ENCODE measurements at places on chromosomes 4 and X.

DNA sequence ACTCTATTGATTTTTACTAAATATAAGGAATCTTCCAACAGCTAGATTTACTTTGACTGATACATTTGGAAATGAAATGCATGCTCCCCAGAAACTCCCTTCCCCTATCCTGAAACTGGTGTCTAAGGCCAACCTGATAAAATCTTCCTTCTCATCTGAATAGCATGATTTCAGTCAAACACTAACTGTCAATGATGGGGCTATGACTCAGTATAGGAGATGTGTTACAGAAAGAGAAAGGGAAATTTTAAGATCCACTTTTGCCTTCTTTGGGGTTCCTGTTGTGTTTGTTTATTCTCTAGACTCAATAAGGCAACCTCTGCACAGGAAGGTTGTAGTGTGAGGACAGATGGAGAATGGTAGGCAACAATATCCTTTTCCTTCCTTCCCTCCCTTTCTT lies 160.7 kb downstream of the MOSPD2 start:
- DNase-seq: no peak

GRCh38 chrX:37646254-37646653 lies 39.3 kb upstream of the XK start:
- no peak for DNase-seq

DNA sequence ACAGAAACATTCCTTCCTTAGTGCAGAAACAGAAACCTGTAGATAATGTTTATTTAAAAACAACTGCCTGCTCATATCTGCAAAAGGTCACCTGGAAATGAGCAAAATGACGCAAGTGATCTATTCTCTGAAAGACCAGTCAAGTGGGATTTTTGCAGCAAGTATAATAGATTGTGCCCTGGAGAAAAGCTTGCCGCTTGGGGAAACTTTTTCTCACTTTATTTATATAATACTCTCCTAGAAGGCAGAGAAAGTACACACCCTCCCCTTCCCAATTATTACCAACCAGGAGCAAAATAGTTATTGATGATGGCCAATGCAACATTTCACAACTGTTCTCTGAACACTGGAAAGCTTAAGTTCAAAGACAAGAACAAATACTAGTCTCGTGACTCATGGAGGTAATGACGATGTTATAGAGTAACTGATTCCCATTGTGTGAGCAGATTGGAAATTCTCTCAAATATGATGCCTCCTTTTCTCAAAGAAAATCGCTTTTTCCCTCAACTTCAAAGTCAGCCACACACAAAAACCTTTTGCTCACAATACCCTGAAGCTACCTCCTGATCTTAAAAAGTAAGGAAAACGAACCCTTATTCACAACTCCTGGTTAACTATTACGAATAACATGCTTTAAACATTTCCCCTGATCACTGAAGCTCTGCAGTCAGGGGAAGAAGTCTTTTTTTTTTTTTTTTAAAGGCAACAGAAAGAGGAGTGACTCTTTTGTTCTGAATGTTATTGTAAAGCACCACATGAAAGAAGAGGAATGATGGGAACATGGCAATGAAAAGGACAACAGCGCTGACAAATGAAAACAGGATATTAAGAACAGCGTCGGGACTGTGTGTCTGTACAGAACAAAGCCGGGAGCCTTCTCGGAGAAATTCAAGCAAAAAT lies 41.0 kb downstream of the MID1 start:
- no peak for DNase-seq

DNA sequence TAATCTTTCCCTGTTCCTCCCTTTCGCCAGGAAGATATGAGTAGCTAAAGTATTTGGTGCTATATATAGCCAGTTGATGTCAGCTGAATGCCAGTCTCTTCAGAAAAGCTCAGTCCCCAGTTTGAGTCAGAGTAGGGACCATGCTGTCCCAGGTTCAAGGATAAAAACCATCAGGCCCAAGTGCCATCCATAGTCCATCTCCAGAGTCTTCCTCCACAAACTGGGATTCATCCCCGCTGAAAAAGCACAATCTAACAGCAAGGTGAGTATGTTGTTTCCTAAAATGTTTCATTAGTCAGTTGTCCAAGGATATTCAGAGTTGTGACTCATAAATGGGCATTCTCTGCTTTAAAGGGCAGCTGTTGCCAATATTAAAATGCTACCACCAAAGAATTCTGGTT lies at the start of gene MYOZ2:
Gene MYOZ2, plus strand, starts transcription at position 112 of the 401 bp plus-strand sequence. CDS start 694 bp downstream, outside the sequence.
- DNase-seq: no peak

GRCh38 chr4:17613761-17614415 lies 553 bp upstream of the MED28 start:
- peak; percentile 1 for DNase-seq

DNA sequence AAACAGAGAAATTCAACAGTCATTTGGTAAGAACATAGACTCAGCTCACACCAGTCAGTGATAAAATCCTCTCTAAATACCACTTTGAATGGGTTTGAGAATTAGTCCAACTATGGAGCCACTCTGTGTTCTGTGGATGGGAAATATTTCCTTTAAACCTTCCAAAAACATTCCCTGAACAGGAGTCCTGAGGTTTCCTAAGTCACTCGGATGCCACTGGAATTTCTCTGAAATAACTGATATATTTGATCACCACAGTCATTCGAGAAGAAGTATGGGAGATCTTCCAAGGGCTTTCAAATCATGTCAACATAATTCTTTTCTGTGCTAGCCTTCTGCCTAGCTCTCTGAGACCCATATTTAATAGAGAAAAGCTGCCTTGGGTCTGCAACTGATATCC lies 958.6 kb downstream of the STIM2 start:
- no peak for DNase-seq

DNA sequence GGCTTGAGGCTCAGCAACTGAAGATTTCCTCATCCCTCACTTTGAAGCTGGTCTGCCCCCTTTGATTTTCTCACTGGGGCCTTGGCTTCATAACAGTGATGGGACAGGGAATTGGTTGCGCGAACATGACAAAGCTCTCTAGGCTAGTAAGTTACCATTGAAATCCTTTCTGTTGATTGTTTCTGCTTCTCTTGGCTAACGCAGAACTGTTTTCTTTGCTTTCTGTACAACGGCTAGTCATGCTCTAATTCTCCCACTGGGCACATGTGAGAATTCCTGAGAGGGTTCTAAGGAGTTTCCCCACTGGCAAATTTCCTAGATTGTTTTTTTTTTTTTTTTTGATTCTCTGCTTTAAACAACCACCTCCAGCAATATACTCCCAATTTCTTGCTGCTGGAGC lies 738.6 kb downstream of the PCDH7 start:
- no peak for DNase-seq

- DNase-seq: no peak
These were observed 204.7 kb upstream of the GABRA2 start for GRCh38 chr4:46594661-46595060.

DNA sequence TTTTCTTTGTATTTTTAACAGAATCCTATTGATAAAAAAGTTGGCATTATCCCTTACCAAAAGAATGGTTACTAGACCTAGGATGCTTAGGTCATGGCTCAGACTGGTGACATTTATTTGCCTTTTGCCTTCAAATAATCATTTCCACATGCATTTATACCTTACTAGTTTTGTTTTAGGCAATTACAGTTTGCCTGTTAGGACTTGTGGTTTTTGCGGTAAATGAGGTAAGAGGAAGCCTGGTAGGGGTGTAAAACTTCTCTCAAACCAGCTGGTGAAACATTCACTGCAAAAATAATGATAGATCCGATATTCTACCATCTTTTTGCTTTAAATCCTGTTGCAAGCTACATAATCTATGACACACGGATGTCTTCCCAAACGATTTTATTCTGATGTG lies 12.1 kb downstream of the LAMP2 start:
- no peak for DNase-seq

- peak; percentile 7 for DNase-seq
These were observed 12.4 kb upstream of the EOLA2 start for GRCh38 chrX:149950681-149951080.

GRCh38 chr4:172546782-172547181 lies 621.8 kb upstream of the GALNT7 start:
- no peak for DNase-seq

- DNase-seq: peak; percentile 53
These were observed 219.6 kb downstream of the PTTG2 start for GRCh38 chr4:38179690-38180377.

GRCh38 chrX:115639334-115639880 lies 78.4 kb downstream of the PLS3 start:
- no peak for DNase-seq

DNA sequence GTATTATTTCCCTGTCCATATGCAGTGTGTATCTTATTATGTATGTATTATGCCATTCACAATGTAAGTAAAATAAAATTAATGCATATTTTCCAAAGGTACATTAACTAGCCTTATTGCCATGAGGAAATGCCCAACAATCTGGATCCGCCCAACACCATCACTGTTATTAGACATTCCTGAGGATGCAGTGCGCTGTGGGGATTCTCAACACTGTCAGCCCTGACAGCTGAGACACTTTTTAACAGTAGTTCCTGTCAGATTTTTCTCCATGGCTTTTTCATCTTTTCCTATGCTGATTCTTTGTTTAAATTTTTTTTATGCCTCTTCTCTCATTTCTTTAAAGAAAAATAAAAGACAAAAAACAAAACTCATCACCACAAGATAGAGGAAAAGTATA lies 1632.9 kb upstream of the PABPC4L start:
- DNase-seq: no peak

GRCh38 chrX:154096140-154097002 lies 1.1 kb downstream of the MECP2 start:
- DNase-seq: peak; percentile 12

- no peak for DNase-seq
These were observed 156.6 kb upstream of the CASK start for GRCh38 chrX:42079968-42080367.

GRCh38 chrX:13147147-13147546 lies 102.7 kb upstream of the FAM9C start:
- no peak for DNase-seq

GRCh38 chrX:31333165-31333831 lies 261.5 kb upstream of the FTHL17 start:
- no peak for DNase-seq

DNA sequence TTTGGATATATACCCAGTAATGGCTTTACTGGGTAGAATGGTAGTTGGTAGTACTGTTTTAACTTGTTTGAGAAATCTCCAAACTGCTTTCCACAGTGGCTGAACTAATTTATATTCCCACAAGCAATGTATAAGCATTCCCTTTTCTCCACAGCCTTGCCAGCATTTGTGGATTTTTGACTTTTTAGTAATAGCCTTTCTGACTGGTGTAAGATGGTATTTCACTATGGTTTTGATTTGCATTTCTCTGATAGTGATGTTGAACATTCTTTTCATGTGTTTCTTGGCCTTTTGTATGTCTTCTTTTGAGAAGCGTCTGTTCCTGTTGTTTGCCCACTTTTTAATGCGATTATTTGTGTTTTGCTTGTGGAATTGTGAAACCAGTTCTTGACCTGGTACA lies 290.5 kb downstream of the BMPR1B start:
- no peak for DNase-seq

DNA sequence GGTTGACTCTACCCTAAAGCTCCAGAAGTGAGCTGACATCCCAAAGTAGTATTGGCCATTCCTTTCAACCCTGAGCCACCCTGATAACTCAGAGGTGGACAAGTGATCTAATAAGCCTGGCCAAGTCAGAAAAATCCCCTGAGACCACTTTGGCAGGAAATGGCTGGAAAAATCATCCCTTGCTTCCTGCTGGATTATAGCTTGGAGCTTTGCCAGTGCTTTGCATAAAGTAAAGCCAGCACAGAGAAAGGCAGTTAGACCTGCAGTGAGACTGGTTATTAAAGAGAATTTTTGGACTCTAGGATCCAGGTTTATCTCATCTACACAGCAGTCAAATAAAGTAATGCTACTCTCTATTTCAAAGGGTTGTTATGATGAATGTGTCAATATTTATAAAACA lies 6.4 kb downstream of the CXCL3 start:
- no peak for DNase-seq

DNA sequence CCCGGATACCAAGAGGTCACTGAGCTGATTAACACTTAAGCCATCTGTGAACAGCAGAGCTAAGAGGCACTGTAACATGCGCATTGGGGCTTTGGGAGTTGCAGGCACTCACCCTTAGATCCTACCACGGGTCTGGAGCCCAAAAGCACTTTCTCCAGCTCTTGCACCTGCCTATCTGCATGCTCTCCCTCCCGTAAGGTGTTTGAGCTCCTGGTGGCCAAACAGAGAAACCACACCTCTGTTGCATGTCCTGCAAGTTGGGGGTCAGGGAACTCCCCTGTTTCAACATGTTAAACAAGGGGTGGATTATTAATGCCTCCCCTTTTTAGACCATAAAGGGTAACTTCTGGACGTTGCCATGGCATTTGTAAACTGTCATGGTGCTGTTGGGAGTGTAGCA lies 49.8 kb downstream of the GYPA start:
- no peak for DNase-seq

DNA sequence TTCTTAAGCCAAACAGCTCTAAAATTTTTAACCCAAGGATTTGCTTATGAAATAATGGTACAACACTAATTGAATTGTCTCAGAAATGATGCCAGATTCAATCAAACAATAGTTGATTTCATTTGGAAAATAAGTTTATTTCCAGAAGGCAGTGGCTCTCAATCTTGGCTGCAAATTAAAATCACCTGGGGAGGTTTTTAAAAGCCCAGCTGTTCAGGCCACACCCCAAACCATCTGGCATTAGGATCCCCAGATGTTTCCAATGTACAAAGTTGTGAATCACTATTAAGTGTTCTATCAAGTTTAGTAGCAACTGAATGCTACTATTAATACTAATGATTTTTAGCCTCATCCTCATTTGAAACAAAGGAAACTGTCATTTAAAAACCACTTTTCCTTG lies 22.2 kb downstream of the TMEM184C start:
- DNase-seq: no peak

DNA sequence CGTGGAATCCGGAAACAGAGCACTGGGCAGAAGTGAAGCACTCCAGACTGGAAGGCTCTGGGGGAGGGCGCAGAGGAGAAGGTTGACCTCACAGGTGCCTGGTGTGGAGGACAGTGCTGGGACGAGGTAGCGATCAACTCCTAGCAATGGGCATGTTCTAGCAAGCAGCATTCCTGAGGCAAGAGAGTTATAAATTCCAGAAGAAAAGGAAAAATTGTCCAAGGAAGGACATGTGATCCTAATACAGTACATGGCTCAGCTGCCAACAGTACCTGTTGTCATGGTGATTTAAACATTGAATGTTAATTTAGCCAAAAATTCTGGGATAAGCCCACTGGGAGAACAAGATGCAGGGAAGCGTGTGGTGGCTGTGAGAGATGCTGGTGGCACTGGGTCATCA lies 8.2 kb downstream of the ARHGAP4 start:
- no peak for DNase-seq

DNA sequence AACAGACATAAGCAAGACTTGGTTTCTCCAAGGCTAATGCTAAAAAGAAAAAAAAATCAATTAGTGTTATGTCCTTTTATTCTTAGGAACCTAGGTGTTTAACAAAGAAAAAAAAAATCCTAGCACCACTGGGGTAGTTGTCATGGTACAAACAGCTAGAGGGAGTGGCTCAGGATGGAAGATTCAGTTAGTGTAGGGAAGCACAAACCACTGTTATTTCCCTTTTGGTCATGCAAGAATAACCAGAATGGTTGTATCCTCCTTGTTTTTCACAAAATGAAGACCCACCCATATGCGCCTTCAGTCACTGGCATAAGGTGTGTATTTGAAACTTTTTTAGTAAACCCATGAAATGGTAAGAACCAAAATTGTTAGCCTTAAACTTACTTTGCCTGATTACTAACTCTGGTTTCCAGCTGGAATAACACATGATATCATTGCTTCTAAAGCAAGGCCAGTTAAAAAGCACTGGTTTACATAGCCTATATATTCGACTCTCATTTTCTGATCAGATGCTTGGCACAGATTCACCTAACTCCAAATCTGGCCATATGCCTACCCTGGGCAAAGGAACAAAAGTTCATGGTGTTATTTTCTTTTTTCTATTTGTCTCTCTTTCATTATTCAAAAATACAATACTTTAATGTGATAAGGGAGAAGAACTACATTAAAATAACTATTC lies 132.6 kb downstream of the SCFD2 start:
- DNase-seq: no peak

Data from SK-N-DZ (cell line).